ENCODE measurements at places on chromosomes 4 and X. TPM values are rescaled to one million over a fixed set of nuclear protein-coding genes. Genes with fewer than 3 reads are reported as not detected.

DNA sequence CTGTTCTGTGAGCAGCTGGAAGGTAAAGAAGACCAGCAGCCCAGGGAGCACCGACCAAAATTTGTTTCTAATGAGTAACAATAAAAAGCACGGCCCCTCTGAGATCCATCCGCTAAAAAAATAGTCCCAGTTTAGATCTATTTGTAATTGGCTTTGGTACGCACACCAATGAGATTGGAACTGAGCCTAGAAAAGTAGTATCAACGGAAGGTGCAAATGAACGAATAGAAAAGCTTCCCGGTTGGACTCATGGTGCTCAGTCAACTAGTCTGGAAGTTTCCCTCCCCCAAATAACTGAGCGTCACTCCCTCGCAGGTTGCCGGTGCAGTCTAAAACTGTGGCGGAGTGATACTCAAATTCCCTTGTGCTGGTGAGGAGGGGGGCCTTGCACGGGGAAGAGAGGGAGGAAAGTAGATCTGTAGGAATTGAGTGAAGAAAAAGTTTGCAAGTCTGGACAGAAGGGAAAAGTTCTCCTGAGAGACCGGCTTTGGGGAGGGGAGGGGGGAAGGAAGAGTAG is at the start of gene COL4A5:
COL4A5 (plus strand) TSS at position 413 of the 517 bp plus-strand sequence. CDS start 288 bp downstream, outside the sequence.
- no peak within 1 kb of the TSS for H3K27ac ChIP-seq
- H3K4me1 ChIP-seq = no peaks in the 10 kb centered on the region
- DNase-seq = peak; percentile 1
- H3K4me3 ChIP-seq = peak within 1 kb of the TSS; percentile 7

- H3K36me3 ChIP-seq = peaks cover 59% of the 10 kb centered on the region
- DNase-seq = no peak
- H3K27ac ChIP-seq = no peak overlapping the region
- H3K4me1 ChIP-seq = peaks cover 45% of the 10 kb centered on the region
- no peak overlapping the region for H3K4me3 ChIP-seq
Measured at GRCh38 chr4:2832981-2833670, 10.5 kb upstream of the ADD1 start.

ADH1A gene
- total RNA-seq = not detected

GRCh38 chr4:47746122-47746521 is 91.7 kb downstream of the CORIN start:
- peaks cover 4% of the 10 kb centered on the region for H3K27me3 ChIP-seq
- no peaks in the 10 kb centered on the region for H3K4me1 ChIP-seq
- DNase-seq = no peak
- H3K4me3 ChIP-seq = no peak overlapping the region
- H3K27ac ChIP-seq = no peak overlapping the region

- no peaks in the 10 kb centered on the region for H3K27me3 ChIP-seq
- no peak overlapping the region for H3K4me3 ChIP-seq
- peak; percentile 49 for DNase-seq
- H3K4me1 ChIP-seq = peaks cover 13% of the 10 kb centered on the region
- peaks cover 2% of the 10 kb centered on the region for H3K36me3 ChIP-seq
Measured at GRCh38 chrX:7925867-7926472, 1.2 kb downstream of the PNPLA4 start.

DNA sequence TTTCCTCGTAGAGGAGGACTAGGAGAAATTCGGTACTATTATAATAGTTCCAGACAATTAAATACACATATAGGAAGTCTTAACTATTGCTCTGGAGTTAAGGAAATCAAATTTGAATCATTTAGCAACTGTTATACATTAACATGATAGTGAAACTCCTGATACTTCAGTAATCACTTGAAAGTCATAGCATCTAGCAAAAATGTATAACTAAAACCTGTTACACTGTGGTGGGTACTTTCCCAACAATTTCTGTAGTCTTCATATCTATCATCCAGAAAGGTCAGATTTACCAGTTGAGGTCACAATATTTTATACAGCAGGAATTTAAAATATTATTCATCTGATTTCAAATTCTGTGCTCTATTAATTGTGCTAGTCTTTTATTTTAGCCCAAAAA is 669.6 kb upstream of the PCDH10 start:
- no peaks in the 10 kb centered on the region for H3K36me3 ChIP-seq
- DNase-seq = no peak
- H3K27me3 ChIP-seq = no peaks in the 10 kb centered on the region
- no peaks in the 10 kb centered on the region for H3K4me1 ChIP-seq
- no peak overlapping the region for H3K27ac ChIP-seq
- no peak overlapping the region for H3K4me3 ChIP-seq

GRCh38 chr4:165682611-165683010 is 190.4 kb upstream of the TLL1 start:
- no peaks in the 10 kb centered on the region for H3K4me1 ChIP-seq
- no peaks in the 10 kb centered on the region for H3K27me3 ChIP-seq
- no peak overlapping the region for H3K27ac ChIP-seq

- no peaks in the 10 kb centered on the region for H3K27me3 ChIP-seq
- no peak overlapping the region for H3K27ac ChIP-seq
- no peak overlapping the region for H3K4me3 ChIP-seq
- no peak for DNase-seq
Measured at GRCh38 chr4:152451496-152451895, 84.4 kb downstream of the FBXW7 start.

CFP gene
- 18.3 TPM for total RNA-seq

DNA sequence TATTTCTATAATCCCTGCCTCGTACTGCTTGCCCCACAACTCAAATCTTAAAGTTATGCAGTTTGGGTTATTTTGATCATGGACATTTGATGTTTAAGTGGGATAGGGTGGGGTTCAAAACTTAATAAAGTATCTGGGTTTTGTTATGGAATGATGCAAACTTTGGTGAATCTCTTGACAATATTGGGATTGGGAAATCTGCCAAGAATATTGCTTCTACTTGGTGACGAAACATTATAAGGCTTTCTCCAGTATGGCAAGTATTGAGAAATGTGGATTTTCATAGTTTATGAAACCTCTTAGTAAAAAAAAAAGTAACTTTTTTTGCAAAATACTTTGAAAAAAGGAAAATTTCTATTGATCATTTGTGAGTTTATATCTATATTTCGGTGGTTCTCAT is 130.8 kb upstream of the SFRP2 start:
- no peaks in the 10 kb centered on the region for H3K27me3 ChIP-seq
- no peaks in the 10 kb centered on the region for H3K36me3 ChIP-seq
- H3K27ac ChIP-seq = no peak overlapping the region

DNA sequence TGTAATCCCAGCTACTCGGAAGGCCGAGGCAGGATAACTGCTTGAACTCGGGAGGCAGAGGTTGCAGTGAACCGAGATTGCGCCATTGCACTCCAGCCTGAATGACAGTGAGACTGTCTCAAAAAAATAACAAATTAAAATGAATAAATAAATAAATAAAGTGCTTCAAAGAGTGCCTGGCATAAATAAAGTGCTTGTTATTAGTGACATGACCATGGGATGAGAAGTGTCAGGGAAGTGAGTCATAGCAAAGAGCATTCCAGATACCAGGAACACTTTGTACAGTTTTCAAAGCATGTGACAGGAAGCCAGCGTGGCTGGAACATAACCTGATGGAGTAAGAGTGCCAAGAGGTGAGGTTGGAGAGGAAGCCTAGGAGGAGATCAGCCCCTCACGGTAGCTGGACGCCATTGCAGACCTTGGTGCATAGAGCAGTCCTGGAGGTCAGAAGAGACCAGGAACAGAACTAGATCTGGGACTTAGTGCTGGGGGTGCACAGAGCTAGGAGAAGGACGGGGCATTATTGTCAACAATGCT is 6.0 kb upstream of the WDR13 start:
- H3K36me3 ChIP-seq = no peaks in the 10 kb centered on the region
- no peak for DNase-seq
- no peaks in the 10 kb centered on the region for H3K27me3 ChIP-seq
- H3K27ac ChIP-seq = no peak overlapping the region
- H3K4me1 ChIP-seq = no peaks in the 10 kb centered on the region
- H3K4me3 ChIP-seq = no peak overlapping the region

ODAPH gene
- 0.36 TPM for total RNA-seq

SPANXC gene
- total RNA-seq = not detected

XAGE1A gene
- not detected for total RNA-seq

GRCh38 chrX:119424999-119425398 is 25.9 kb downstream of the SLC25A43 start:
- no peak overlapping the region for H3K4me3 ChIP-seq
- H3K36me3 ChIP-seq = no peaks in the 10 kb centered on the region
- H3K4me1 ChIP-seq = peaks cover 4% of the 10 kb centered on the region
- H3K27ac ChIP-seq = no peak overlapping the region

DNA sequence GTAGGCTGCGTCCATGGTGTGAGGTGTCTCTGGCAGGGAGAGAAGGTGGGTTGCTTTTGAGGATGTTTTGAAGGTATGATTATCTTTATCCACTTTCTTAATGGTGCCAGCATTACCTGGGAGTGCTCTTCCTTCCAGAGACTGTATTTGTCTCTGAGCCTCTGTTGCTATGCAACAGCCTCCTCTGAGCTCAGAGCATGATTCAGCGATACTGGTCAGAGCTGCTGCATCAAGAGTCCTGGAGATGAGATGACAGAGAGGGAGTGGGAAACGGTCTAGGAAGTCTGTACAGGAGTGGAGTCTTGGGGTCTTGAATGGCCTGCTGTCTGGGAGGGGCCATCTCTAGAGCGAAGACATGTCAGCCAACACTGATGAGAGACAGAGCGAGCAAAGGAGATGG is 104.4 kb upstream of the RAB40AL start:
- H3K4me1 ChIP-seq = no peaks in the 10 kb centered on the region
- H3K27me3 ChIP-seq = no peaks in the 10 kb centered on the region
- no peak overlapping the region for H3K27ac ChIP-seq

GRCh38 chrX:126900937-126901336 is 81.4 kb downstream of the PRR32 start:
- no peaks in the 10 kb centered on the region for H3K36me3 ChIP-seq
- no peak overlapping the region for H3K27ac ChIP-seq

GRCh38 chrX:23435575-23435974 is 100.9 kb downstream of the PTCHD1 start:
- no peak for DNase-seq
- no peaks in the 10 kb centered on the region for H3K27me3 ChIP-seq
- H3K4me3 ChIP-seq = no peak overlapping the region

- no peak overlapping the region for H3K4me3 ChIP-seq
- DNase-seq = no peak
- no peak overlapping the region for H3K27ac ChIP-seq
- H3K4me1 ChIP-seq = no peaks in the 10 kb centered on the region
- no peaks in the 10 kb centered on the region for H3K27me3 ChIP-seq
Measured at GRCh38 chr4:117302226-117302625, 216.8 kb upstream of the TRAM1L1 start.

- H3K27me3 ChIP-seq = no peaks in the 10 kb centered on the region
- H3K4me1 ChIP-seq = no peaks in the 10 kb centered on the region
- no peak overlapping the region for H3K27ac ChIP-seq
- no peak for DNase-seq
- no peaks in the 10 kb centered on the region for H3K36me3 ChIP-seq
- no peak overlapping the region for H3K4me3 ChIP-seq
Measured at GRCh38 chr4:138298866-138299265, 56.7 kb upstream of the SLC7A11 start.

GRCh38 chr4:10180927-10181744 is 64.5 kb upstream of the WDR1 start:
- no peaks in the 10 kb centered on the region for H3K27me3 ChIP-seq
- no peak overlapping the region for H3K4me3 ChIP-seq
- H3K4me1 ChIP-seq = peaks cover 15% of the 10 kb centered on the region

PRDM5 gene
- 0.22 TPM for total RNA-seq

GASK1B gene
- total RNA-seq = 0.22 TPM

- H3K27ac ChIP-seq = no peak overlapping the region
- H3K27me3 ChIP-seq = peaks cover 4% of the 10 kb centered on the region
- H3K4me3 ChIP-seq = no peak overlapping the region
- H3K4me1 ChIP-seq = no peaks in the 10 kb centered on the region
- no peaks in the 10 kb centered on the region for H3K36me3 ChIP-seq
Measured at GRCh38 chr4:87985097-87985886, 9.8 kb downstream of the SPP1 start.

AMOT gene
- 1.4 TPM for total RNA-seq

- H3K4me1 ChIP-seq = no peaks in the 10 kb centered on the region
- H3K27ac ChIP-seq = no peak overlapping the region
- H3K36me3 ChIP-seq = no peaks in the 10 kb centered on the region
- H3K27me3 ChIP-seq = no peaks in the 10 kb centered on the region
- H3K4me3 ChIP-seq = no peak overlapping the region
Measured at GRCh38 chr4:71052716-71053115, 59.3 kb downstream of the DCK start.

DNA sequence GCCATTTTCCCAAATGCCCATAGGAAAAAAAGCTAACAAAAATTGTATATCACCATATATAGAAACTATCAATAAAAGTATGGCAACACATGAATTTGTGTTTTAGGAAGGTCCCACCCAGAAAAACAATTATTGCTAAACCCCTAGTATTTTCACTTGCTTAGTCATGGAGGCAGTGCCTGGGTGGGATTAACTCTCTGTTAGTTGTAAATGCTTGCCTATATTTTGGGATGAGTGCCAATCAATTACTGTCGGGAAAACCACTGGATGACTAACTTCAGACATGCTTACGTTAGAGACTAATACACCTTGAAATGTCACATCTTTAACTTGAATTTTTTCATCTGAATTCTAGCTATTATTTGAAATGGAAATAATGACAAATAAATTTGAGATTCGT is 33.9 kb downstream of the TMPRSS11A start:
- no peak for DNase-seq
- no peaks in the 10 kb centered on the region for H3K27me3 ChIP-seq
- no peak overlapping the region for H3K27ac ChIP-seq
- H3K4me3 ChIP-seq = no peak overlapping the region
- no peaks in the 10 kb centered on the region for H3K4me1 ChIP-seq
- no peaks in the 10 kb centered on the region for H3K36me3 ChIP-seq

MAGEA10 gene
- not detected for total RNA-seq

MAGEA2 gene
- total RNA-seq = not detected

GRCh38 chr4:1763550-1764080 is 29.5 kb upstream of the FGFR3 start:
- H3K27me3 ChIP-seq = peaks cover 22% of the 10 kb centered on the region
- H3K4me3 ChIP-seq = no peak overlapping the region
- H3K4me1 ChIP-seq = peaks cover 3% of the 10 kb centered on the region
- H3K36me3 ChIP-seq = no peaks in the 10 kb centered on the region
- DNase-seq = no peak

MAGEA1 gene
- not detected for total RNA-seq

CSN1S1 gene
- not detected for total RNA-seq

- no peaks in the 10 kb centered on the region for H3K27me3 ChIP-seq
- H3K27ac ChIP-seq = no peak overlapping the region
- no peak overlapping the region for H3K4me3 ChIP-seq
- no peaks in the 10 kb centered on the region for H3K36me3 ChIP-seq
- H3K4me1 ChIP-seq = peaks cover 3% of the 10 kb centered on the region
Measured at GRCh38 chrX:13142891-13143290, 98.5 kb upstream of the FAM9C start.

Data from CD4-positive, alpha-beta T cell (primary cell).